Activated CD8-positive, alpha-beta memory T cell treated with anti-CD3 and anti-CD28 coated beads for 1 hour (primary cell): ENCODE measurements at places on chromosomes 5 and 9.

DNA sequence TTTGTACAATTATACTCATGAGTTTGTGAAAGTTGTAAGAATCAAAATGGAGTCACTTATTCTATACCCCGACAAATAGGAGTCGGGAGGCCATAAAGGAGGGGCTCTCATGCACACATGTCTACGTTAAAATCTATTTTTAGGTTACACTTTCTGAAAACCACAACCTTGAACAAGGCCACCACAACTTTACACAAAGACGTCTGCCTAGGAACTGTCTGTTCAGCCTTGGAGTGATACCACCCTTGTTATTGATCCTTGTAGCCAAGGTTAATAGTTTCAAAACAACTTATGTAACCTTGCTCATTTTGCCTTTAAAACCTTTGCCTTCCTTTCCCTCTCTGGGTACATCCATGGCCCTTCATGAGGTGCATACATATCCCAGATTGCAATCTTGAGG is 4.1 kb upstream of the NDFIP1 start:
- DNase-seq: no peak

DNA sequence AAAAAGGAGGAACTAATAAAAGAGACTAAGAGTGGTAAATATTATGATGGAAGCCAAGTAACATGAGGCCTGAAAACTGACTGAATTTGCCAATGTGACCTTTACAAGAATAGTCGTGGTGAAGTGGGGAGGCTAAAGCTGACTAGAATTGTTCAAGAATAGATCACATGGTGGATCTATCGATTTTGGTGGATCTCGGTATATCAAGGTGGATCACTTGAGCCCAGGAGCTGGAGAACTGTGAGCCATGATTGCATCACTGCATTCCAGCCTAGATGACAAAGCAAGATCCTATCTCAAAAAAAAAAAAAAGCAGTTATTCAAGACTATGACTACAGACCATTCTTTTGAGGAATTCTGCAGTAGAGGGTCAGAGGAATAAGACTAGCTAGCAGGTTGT is 15.1 kb downstream of the ERMP1 start:
- DNase-seq: no peak

DNA sequence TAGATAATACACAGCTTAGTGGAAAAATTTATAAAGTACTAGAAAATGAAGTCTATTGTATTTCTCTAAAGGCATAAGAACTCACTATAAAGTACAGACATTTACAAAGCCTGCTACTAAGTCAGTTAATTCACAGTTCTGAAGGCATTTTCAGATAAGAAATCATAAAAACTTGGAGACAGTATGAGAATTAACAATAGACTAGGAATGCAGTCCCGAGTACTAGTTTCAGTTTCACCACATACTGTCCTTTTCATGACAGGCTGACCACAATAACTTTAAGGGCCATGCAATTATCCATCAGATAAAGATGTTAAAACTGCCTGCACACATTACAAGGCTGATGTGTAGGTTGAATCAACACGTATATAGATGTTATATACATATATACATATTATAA is 362.6 kb upstream of the SMC2 start:
- no peak for DNase-seq

GRCh38 chr5:110251366-110251765 is 475.1 kb downstream of the TMEM232 start:
- no peak for DNase-seq

- no peak for DNase-seq
These were observed 406.3 kb upstream of the ADAMTSL1 start for GRCh38 chr9:18067548-18068120.

GRCh38 chr9:34454571-34455065 is 3.8 kb downstream of the FAM219A start:
- no peak for DNase-seq

- DNase-seq: no peak
These were observed 42.2 kb upstream of the FABP6 start for GRCh38 chr5:160187091-160187490.

DNA sequence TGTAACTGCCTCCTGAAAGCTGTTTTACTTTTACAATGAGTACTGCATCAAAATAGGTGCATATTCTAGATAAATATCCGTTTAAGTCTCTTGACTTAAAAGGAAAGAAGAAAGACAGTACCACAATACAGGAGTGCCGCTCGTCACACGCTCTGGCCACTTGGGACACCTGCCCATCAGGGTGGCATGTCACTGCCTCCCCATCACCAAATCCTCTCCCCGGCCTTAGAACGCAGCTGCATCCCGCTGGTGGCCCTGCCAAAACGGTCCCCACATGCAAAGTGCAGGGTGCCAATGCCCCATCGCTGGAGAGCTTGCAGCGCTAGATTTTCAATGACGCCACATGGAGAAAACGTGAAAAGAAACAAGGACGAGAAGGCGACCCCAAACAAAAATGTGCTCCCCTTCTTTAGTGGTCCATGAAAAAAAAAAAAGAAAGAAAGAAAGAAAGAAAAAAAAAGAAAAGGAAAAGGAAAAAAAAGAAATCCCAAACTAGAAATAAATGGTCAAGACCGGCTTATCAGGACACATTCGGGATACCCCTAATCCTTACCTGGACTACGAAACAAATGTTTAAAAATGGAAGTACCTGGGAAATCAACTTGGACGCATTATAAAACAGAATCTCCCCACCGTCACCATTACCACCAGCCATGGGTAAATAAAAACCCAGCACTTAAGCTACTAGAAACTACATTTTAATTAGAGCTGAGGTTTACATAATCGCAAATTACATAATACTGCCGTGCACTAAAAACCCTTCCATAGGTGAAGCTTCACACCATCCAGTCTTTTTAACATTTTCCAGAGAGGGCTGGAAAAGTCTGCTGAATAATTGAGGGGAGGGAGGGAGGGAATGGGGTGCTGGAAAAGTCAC is 1.0 kb downstream of the ANKH start:
- peak; percentile 53 for DNase-seq

DNA sequence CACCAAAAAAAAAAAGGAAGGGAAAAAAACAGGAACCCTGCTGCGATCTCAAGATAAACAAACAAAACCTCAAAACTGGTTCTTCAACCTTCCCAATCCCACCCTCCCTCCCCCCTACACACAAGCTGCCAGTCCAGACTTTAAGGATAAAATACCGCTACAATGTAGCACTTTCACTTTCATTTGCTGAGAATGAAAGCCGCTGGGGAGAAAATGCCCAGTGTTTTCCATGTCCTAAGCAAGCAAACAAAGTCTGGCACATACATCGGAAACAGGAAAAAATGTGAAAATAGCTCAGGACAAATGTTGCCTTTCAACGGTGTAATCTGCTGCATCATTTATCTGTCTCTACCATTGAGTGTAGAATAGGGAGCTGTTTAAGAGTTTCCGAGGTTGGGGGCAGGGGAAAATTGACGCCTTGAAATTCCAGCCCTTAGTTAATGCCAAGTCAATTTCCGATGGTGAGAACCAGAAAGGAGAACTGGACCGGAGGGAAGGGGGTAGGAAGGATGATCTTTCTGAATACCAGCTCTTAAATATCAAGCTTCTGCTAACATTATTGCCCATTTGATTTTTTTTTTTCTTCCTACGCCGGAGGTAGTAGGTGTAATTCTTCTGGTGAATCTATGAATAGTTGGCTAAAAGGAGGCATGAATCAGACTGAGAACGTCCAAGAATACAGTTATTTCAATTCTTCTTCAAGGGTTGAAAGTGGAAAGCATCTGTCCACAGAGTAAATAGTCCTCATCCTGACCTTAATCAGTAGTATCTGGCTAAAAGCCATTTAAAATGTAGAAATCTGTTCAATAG is 1.2 kb upstream of the ADAMTS6 start:
- DNase-seq: no peak
